ENCODE measurements at places on chromosomes 2 and 18.

- no peaks in the 10 kb centered on the region for H3K36me3 ChIP-seq
- peaks cover 17% of the 10 kb centered on the region for H3K27me3 ChIP-seq
- no peak for DNase-seq
- no peak overlapping the region for H3K4me3 ChIP-seq
Measured at GRCh38 chr2:217996361-217996760, 6.4 kb downstream of the TNS1 start.

DNA sequence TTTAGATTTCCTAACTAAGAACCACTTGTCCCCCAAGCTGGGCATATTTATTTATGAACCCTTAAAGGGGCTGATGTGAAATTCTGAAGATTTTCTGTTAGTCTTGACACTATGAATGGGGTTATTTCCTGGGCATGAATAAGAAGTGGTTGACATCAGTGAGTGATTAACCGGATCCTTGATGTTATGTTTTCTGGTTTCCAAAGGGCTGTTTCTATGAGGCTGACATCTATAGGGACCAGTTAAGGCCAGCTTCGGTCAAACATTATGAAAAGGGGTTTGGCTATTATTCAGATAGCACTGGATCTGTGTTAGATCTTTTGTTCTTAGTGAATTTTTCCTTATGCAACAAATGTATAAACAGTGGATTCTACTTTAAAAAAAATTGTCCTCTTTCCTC is 443.7 kb upstream of the SPRED2 start:
- no peak overlapping the region for H3K4me3 ChIP-seq
- no peaks in the 10 kb centered on the region for H3K27me3 ChIP-seq
- no peaks in the 10 kb centered on the region for H3K36me3 ChIP-seq
- DNase-seq: no peak
- no peak overlapping the region for H3K27ac ChIP-seq

DNA sequence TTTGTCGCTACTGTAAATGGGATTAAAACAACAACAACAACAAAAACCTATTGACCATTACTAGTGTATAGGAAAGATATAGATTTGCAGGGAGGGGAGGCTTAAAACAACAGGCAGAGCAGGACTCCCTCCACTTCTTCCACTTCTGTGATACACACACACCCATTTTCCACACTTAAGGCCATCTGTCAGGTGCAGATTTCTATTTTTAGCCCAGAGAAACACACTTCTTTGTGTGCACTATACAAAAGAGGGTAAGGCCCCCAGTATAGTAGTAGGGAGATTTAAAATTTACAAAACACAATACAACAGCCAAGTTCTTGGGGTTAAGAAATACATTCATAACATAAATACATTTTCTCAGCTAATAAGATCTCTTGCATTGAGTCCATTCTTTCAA is 22.4 kb downstream of the PTPN2 start:
- H3K27me3 ChIP-seq: no peaks in the 10 kb centered on the region
- DNase-seq: no peak
- no peak overlapping the region for H3K4me3 ChIP-seq
- no peak overlapping the region for H3K27ac ChIP-seq
- peaks cover 60% of the 10 kb centered on the region for H3K4me1 ChIP-seq

DNA sequence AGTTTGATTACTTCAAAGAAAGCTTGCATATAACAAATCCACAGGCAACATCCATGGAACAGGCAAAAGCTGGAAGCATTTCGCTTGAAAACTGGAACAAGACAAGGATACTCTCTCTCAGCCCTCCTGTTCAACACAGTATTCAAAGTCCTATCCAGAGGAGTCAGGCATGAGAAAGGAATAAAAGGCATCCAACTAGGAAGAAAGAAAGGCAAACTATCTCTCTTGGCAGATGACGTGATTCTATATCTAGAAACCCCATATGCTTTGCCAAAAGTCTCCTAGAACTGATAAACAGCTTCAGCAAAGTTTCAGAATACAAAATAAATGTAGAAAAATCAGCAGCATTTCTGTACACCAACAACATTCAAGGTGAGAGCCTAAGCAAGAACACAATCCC is 34.1 kb upstream of the MC4R start:
- H3K4me1 ChIP-seq: no peaks in the 10 kb centered on the region
- H3K27ac ChIP-seq: no peak overlapping the region
- DNase-seq: no peak
- H3K36me3 ChIP-seq: no peaks in the 10 kb centered on the region
- no peaks in the 10 kb centered on the region for H3K27me3 ChIP-seq

DNA sequence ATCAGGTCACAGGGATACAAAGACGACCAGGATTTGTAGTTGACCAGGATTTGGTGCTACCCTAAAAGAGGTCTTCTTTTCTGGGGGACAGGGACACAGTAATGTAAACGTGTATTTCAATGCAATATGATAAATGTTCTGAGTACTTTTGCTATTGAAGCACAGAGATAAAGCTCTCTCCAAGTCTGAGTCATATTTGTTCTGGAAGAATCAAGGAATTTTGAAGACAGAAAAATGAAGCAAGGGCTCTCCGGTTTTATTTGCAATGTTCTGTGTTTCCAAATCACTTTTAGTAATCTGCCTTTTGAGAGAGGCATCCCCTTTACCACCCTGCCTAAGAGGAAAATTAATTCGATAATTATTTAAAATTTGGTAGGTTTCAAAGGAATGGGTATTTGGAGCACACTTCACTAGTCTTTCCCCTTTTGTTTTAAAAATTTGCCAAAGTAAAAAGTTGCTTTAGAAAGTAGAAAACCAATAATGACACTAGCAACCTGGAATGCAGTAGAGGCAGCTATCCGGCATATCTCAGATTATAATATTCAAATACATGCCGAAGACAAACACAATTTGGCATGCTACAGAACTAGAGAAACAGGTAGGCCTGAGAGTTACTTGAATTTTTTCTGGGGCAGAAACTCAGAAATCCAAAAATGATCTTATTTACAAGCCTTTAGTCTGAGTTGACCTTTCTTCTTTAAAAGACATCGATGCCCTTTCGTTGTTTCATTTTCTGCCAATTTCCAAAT is 82.7 kb downstream of the MREG start:
- H3K36me3 ChIP-seq: no peaks in the 10 kb centered on the region
- peaks cover 22% of the 10 kb centered on the region for H3K27me3 ChIP-seq
- H3K4me1 ChIP-seq: no peaks in the 10 kb centered on the region
- no peak for DNase-seq
- H3K27ac ChIP-seq: no peak overlapping the region

DNA sequence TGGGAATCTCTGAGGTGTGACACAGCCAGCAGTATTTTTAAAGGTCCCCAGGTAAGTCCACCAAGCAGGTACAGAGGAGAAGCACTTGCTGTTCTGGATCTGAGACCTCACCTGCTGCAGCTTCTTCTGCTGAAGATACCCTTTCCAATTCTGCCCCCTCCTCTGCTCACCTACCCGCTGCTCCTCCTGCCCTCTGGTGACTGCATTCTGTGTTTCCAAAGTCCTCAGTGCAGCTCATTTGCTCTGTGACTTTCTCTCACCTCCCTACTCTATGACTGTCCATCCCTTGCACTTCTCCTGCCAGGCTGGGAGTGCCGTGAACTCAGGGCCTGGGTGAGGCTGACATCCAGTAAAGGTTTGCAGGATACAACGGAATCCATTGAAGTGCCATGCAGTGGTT is 205.2 kb upstream of the LYPD1 start:
- no peaks in the 10 kb centered on the region for H3K4me1 ChIP-seq
- no peaks in the 10 kb centered on the region for H3K36me3 ChIP-seq
- no peak for DNase-seq
- no peaks in the 10 kb centered on the region for H3K27me3 ChIP-seq
